ENCODE measurements at places on chromosomes 3 and 15. TPM values are rescaled to one million over a fixed set of nuclear protein-coding genes. Genes with fewer than 3 reads are reported as not detected.

DNA sequence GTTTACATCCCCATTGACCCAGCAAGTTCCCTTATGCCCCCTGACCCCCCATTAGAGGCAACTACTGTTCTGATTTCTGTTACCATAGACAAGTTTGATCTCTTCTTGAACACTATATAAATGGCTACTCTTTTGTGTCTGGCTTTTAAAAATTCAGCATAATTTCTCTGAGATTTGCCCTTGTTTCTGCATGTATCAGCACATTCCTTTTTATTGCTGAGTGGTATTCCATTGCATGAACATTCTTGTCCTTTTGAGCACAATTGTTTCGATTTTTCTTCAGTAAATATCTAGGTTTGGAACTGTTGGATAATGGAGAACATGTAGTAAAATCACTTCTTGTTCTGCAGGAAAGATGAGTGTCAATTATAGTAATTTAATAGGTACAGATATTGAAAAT lies 49.1 kb upstream of the MYRIP start:
- no peak for DNase-seq

DNA sequence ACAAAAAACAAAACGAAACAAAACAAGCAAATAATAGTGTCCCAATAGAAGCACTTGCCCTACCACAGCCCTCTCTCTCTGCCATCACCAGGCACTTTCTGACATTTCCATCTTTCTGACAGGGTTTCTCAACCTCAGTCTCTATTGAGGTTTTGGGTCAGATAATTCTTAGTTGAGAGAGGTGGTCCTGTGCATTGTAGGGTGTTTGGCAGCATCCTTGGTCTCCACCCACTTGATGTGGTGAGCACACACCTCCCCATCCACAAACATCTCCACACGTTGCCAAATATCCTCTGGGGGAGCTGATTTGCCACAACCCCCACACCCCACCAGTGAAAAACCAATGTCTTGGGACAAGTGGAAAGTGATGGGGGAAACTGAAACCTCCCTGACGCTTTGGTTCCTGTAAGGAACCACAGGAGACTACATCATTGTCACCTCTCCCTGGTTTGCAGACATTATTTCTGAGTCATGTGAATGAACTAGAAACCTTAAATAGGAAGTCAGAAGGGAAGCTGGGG lies 733.7 kb upstream of the CFAP20DC start:
- peak; percentile 45 for DNase-seq

GRCh38 chr15:83775738-83776137 lies 121.8 kb downstream of the ADAMTSL3 start:
- no peak for DNase-seq

- no peak for DNase-seq
Observed at GRCh38 chr3:72380193-72380592, 468.1 kb downstream of the SHQ1 start.

- no peak for DNase-seq
Observed at GRCh38 chr3:74390121-74390877, 224.2 kb downstream of the CNTN3 start.

CHRFAM7A gene
- 1.9 TPM for total RNA-seq

SCG5 gene
- total RNA-seq, result 2.7 TPM

CTXND1 gene
- total RNA-seq, result not detected

SACM1L gene
- 89.8 TPM for total RNA-seq
